CD14-positive monocyte (primary cell): ENCODE measurements at places on chromosomes 6 and 20.

GRCh38 chr6:22253955-22254655, 42.7 kb downstream of the PRL start:
- DNase-seq = no peak

- no peak for DNase-seq
These were observed 50.1 kb downstream of the HDDC2 start for GRCh38 chr6:125251516-125252220.

DNA sequence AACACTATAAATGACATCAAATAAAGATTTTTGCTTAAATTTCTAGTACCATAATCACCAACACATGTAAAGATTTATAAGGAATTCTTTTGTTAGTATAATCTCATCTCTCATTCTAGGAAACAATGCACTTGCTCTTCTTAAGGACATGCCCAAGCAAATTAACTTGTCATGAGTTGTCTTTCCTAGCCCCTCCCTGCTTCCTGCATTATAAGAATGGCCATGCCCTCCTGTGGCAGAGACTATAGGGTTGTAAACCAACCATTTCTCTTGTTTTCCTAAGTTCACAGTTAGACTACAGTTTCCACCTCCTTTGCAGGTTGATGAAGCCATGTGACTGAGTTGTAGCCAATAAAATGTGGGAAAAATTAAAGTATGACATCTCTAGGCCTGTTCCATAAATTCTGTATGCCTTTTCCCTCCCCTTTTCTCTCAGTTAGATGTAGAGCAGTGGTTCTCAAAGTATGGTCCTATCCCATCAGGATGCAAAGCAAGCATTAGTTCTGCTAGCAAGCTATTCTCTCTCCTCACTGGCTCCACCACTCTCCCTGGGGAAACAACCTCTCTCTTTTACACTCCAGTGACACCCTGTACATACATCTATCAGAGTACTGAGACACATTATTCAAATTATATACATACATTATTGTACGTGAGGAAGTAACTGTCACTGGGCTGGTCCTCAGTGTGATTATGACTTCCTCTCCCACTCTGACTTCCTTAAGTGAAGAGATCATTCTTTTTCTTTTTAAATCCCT, 295.0 kb downstream of the PKHD1 start:
- DNase-seq = no peak

- DNase-seq = no peak
These were observed 3.2 kb downstream of the HMGA1 start for GRCh38 chr6:34239893-34240292.

GRCh38 chr6:62891065-62891647, 320.1 kb upstream of the FKBP1C start:
- no peak for DNase-seq

DNA sequence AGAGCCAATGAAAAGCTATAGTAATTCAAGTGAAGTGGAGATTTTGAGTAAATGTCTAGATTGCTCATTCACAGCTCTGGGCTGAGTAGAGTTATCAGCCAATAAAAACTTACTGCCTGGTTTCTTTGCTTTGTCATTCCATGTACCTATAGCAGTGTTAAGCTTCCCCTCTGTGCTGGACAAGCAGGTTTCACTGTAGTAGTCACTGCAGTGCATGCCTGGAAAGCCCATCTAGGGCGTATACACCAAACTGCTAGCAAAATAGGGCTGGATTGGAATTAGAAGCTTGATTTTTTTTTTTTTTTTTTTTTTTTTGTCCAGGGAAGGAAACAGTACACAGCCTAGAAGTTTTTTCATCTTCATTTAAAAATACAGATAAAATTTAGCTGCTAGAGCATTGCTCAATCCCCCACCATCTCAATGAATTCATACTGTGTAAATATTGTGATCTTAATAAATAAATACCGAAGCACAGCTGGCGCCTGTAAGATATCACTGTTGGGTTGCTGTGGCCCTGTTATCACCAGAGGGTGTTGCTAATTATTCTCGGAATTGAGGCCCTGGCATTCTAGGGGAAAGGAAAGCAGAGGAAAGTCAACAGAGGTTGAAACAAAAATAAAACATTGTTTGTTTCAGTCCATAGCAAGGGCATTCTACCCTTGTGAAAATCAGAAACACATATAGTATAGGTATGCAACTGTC, 968.5 kb upstream of the GJE1 start:
- no peak for DNase-seq

DNA sequence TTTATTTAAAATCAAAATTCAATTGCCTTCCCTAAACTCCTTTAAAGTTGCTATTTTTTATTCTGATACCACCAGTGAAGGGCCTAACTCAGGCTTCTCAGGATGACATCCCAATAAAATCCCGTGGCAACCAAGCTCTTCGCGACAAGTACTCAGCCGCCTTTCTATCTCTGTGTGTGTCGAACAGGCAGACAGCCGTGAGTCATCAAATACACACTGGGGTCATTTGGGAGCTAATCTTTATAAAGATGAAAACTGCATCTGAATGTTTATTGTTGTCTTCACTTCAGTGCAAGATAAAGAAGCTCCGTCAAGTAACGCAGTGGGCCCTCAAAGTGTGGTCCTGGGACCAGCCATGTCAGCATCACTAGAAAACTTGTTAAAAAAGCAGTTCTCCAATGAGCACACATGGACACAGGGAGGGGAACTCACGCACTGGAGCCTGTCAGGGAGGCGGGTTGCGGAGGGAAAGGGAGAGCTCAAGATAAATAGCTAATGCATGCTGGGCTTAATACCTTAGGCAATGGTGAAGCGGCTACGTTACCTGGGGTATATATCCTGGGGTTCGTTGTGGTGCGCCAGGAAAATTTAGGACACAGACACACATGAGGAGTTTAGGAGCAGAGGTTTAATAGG, 119.3 kb downstream of the RNF144B start:
- DNase-seq = no peak

GRCh38 chr6:26089272-26089671, 2.0 kb downstream of the HFE start:
- DNase-seq = no peak

DNA sequence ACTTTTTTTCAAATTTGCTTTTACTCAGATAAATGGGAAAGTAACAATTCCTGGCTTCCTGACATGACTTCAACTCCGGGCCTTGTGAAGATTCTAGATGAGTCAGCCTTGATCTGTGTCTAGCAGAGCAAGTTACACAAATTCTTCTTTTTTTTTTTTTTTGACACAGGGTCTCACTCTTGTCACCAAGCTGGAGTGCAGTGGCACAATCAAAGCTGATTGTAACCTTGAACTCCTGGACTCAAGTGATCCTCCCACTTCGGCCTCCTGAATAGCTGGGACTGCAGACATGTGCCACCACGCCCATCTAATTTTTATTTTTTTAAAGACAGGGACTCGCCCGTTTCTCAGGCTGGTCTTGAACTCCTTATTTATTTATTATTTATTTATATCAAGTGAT, 7.3 kb upstream of the ARHGAP18 start:
- DNase-seq = no peak

GRCh38 chr20:25126204-25127029, 44.5 kb upstream of the VSX1 start:
- no peak for DNase-seq

- DNase-seq = no peak
These were observed 96.3 kb upstream of the ZBTB24 start for GRCh38 chr6:109579361-109579760.

DNA sequence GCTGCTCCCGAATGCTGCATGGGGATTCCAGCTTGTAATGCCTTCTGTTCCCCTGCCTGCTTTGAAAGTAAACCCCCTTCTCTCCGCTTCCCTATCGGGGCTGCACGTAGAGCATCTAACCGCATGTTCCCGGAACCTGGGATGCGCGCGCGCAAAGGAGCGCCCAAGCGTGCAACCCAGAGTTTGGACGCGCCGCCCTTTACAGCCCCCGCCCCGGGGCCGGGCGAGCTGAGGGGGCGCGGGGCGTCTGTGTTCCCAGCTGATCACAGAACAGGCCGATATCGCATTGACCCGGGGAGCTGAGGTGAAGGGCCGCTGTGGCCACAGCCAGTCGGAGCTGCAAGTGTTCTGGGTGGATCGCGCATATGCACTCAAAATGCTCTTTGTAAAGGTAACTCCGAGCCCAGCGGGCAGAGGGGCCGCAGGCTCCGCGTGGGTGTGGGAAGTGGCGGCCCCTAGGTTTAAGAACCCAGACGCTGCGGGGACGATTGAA, 1.4 kb downstream of the LAMP5 start:
- DNase-seq = no peak

DNA sequence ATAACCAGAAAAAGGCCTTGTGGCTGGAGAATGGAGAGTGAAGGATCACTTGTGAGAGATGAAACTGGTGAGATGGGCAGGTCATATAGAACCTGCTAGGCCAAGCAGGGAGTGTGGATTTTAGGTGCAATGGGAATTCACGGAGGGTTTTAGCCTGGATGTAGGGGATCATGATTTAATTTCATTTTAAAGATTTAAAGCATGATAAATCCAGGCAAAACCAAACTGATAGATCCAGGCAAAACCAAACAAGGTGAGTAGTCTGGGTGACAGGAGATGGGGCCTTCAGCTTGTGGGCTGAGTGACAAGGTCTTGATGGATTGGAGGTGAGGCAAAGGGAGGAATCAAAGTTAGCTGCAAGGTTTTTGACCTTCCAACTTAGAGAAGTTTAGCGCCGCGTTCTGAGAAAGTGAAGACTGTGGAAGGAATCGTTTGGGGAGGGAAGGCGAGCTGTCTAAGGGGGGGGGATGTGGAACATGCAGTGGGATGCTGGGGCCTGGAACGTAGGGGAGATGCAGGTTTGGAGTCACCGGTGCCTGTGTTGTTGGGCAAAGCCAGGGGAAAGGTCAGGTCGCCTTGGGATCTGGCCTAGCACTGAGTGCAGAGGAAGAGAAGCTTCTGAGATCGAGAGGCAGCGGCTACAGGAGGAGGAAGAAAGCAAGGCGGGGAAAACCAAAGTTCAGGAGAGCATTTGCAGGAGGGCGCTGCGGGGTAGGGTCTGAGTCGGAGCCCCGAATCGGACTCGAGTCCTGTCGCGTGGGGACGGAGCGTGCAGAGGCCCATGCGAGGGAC, 1.3 kb upstream of the PLCG1 start:
- DNase-seq = peak; percentile 32

- DNase-seq = no peak
These were observed 73.2 kb upstream of the JAG1 start for GRCh38 chr20:10747019-10747418.

DNA sequence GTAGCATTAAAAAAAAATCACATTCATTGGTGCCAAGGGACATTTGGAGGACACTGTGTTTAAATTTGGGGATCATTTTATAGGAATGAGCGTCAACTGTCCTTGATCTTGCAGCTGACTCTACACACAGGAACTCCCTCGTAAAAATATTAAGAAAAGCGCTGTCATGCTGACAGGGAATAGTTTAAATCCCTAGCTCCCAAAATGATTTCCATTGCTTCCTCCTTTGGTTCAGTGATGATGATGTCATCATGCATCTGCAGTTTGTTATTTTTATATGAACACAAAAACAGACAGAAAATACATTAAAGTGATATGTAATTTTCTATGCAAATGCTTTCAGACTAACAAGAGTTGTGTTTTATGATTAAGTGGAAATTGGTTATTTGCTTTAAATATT, 275.6 kb downstream of the BTBD9 start:
- DNase-seq = no peak

DNA sequence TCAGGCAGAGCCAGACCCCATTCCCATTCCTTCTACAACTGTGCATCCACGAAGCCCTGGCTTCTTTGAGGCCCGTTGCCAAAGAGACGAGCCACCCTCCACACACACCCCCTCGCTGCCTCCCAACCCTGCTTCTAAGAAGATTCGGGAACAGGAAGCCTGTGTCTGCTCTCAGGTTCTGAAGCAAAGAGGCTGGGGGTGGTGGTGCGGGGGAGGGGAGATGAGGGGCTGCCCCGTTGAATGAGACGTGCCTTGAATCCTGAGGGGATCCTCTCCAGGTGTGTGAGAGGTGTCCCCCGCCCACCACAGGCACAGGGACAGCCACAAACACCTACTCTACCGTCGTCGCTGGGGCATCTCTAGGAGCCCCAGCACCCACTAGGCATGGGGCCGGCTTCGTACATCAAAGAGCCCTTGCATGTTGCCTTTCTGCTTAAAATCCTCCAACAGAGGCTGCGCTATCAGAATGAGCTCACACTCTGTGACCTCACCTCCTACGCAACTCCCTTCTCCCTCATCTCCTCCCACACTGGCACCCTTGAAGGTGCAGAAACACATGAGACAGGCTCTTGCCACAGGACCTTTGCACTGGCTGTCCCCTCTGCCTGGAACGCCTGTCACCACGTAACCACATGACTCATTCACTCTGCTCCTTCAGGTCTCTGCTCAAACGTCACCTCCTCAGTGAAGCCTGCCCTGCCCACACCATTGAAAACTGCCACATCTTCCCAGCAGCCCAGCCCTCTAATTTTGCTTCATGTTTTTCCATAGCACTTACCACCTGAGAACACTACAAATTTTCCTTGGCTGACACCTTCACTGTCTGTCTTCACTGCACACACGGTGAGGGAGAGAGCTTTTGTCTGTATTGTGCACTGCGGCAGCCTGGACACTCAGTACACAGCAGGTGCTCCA, 58.5 kb downstream of the PREX1 start:
- DNase-seq = peak; percentile 92

DNA sequence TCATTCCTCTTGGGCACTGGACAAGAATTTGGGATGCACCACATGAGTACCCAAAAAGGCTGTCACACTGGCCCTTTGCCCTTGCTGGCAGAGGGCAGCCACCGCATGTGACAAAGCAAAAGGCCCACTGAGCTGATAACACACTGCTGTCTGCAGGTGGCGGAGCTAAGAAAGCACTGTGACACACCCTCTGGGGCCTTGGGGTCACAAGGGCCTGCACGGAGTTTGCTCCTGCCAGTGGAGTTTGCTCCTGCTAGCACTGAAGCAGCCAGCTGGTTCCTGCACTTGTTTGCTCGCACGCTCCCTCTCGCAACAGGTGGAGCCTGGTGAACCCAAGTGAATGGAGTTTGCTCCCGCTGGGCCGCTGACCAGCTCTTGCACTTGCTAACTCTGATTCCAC, 132.6 kb downstream of the LCA5 start:
- no peak for DNase-seq

DNA sequence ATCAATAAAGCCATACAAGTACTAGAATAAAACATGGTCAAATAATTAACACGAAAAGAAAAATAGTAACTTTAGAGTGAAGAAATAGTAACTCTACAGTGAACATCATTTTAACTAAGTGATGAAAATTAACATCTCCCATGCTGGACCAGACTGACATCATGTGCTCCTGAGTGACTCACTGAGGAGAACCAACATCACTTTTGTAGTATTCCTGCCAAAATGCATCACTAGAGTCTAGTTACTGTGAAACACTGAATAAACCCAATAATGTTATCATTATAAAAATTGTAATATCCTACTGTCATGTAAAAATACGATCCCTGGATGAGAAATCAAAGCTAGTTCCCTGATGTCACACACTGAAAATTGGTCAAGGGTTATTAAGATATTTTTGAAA, 361.3 kb downstream of the CD109 start:
- no peak for DNase-seq

- DNase-seq = no peak
These were observed 186.7 kb upstream of the CST7 start for GRCh38 chr20:24762371-24762770.

GRCh38 chr20:62792182-62792939, 3.9 kb upstream of the MRGBP start:
- no peak for DNase-seq

- peak; percentile 19 for DNase-seq
These were observed 40.2 kb downstream of the SASH1 start for GRCh38 chr6:148382861-148383260.

- no peak for DNase-seq
These were observed 75.8 kb upstream of the TSHZ2 start for GRCh38 chr20:52896348-52896747.
